NCI-H1092 treated with DMSO at 0.1 percent for 48 hours (cell line): ENCODE measurements at places on chromosomes 11 and 22.
A peak's percentile ranks its signal among the peaks of the same experiment; 100 is the strongest.

DNA sequence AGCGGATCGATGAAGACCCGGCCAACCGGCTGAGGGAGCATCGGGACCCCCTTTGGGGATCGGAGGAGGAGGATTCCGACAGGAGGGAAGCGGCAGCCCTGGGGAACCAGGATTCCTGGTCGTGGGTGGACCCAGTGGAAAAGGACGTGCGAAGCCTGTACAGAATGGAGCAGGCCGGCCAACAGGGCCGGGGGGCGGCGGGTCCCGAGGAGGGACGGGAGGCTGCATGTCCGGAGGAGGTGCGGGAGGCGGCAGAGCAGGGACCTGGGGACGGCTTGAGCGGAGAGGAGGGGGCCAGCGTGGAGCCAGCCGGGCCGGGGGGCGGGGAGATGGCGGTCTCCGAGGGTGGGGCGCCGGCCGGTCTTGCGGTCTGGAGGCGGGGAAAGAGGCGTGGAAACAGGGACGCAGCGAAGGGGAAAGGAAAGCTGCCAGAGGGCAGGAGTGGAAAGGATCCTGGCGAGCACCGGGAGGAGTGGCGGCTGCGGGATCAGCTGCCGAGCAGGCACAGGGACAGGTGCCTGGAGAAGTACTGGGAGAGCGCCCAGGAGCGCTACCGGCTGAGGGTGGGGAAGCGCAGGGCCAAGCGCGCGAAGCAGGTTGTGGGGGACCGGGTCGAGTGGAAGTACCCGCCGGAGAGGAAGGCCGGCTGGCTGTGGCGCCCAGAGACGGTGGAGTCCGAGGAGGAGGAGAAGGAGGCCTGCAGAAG, at the start of gene ANO5:
Gene ANO5, plus strand, starts transcription at position 444 of the 706 bp plus-strand sequence. CDS start 408 bp downstream, outside the sequence.
- DNase-seq, result peak; percentile 74

DNA sequence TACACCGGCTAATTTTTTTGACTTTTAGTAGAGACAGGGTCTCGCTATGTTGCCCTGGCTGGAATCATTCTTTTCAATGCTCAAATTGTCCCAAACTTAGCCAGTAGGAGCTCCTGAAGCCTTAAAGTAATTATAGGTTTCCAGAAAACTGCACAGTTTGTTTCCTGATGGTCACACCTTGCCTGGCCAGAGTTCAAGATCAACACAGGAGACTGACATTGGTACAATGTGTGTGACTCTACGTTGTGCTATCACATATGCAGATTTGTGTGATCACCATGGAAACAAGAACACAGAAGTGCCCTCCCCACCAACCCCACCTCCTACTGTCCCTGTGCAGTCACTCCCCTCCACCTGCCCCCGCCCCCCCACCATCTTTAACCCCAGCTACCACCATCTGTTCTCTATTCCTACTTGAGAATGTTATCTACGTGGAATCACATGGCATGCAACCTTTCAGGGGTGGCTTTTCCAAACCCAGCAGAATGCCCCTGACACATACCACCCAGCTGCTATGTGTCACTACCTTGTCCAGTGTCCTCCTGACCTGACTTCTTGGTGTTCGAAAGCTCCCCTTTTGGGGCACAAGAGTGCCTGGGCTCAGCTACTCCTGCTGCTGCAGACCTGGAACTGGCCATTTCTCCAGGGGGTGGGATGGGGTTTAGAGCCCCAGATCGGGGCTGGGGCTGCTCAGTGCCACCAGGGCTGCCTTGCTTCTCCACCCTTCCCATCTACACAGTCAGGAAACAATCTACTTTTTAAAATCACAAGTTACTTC, 6.1 kb upstream of the NAP1L4 start:
- DNase-seq, result no peak

DNA sequence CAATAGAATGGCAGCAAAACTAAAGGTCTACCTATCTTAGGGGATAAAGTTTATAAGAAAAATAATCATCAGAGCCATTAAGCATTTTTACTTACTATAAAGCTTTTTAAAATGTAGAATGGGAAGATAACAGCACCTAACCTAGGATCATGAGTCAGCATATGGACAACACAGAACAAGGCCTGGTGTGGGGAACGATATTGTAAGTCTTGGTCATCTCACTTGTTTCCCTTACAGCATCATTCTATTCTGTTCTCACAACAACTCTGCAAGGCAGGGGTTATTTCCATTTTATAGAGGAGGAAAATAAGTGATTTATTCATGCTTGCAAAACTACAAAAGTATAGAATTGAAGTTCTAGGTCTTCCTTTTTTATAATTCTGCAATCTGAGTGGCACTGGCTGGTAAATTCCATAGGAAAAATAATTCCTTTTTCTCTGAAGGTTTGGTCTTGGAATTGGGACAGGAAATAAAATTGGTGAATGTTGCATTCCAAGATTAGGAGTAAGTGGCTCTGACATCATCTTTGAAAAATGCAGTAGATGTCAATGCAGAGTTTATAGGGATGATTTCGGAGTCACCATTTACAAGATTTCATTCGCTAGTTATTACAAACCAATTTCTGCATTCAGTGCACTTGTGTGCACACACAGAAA, 423.0 kb downstream of the DYNC2H1 start:
- DNase-seq, result no peak

DNA sequence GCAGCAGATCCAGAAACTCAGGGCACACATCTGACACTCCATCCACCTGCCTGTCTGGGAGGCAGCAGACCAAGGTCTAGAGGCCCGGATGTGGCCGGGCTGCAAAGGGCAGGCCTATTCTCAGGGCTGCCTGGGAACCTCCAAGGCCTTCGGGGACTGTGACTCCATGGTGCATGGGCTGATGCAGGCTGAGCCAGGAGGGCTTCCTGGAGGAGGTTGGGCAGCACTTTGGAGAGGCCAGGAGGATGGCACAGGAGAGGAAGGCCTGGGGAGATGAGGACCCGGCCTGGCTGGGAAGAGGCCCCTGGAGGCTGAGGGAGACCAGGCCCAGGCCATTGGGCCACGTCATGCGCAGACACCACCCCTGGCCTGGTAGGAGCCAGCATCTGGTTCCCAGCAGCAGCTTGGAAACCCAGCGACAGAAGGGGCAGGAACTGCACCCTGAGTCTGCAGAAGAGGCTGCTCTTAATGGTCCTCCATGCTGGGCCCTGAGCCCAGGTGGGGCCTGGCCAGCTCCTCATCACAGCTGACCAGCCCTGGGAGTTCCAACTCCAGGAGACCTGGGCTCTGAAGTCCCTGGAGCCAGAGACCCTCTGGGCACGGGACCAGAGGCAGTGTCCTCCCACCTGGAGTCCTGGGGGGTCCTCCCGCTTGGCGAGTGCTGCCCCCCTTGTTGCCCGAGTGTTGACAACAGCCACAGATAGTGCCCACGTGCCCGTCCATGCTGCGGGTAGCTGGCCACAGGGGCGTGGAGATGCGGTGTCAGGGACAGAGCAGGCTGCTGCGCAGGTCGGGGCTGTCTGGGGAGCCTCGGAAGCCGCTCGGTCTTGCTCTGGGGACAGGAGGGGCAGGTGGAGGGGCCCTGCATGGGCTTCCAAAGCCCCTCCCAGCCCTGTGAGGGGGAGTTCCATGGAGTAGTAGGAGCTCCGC, 5.5 kb downstream of the PHLDA2 start:
- no peak for DNase-seq

DNA sequence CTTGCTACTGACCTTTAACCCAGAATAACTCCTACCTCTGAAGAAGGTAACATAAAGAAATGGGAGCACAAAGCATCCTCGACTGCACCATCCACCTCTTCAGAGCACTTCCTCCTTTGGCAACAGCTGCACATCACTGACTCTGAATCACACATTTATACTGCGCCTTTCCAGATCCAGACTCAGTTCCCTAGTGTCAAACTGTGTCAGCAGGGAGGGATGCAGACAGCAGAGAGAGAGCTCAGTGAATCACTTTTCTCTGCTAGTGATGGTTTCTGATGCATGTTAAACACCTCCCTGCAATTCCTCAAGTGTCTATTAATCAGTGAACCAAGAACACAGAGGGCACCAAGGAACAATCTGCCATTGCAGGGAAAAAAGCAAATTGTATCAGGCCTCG, 118.9 kb downstream of the PLEKHA7 start:
- DNase-seq, result peak; percentile 18

- no peak for DNase-seq
Observed at GRCh38 chr11:126265811-126266210, 2.9 kb downstream of the SRPRA start.

- no peak for DNase-seq
Observed at GRCh38 chr11:130873761-130874160, 42.5 kb downstream of the SNX19 start.

DNA sequence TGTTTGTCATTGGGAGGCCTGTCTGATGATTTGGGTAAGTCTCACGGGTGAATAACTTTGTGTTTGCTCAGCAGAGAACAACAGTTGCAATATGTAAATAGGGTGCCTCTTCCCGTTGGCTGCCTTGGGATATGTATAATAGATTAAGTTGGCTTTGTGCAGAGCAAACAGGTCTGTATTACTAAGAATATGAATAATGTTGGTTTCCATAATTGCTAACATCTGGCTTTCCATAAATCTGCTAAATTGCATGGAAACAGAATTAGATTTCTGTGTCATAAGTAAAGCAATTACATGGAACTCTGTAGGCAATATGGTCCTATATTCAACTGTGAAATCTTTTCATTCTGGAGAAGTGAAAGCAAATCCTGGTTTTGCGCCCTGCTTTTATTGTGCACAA, 636.0 kb upstream of the ANO5 start:
- no peak for DNase-seq

DNA sequence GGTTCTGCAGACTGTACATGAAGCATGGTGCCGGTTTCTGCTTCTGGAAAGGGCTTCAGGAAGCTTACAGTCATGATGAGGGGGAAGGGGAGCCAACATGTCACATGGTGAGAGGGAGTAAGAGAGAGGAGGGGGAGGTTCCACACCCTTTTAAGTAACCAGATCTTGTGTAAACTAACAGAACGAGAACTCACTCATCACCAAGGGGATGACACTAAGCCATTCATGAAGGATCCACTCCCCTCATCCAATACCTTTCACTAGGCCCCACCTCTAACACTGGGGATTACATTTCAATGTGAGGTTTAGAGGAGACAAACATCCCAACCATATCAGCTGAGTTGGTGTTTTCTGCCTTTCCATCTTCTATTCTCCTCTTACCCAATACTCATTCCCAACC, 83.5 kb downstream of the BDNF start:
- no peak for DNase-seq

- DNase-seq, result no peak
Observed at GRCh38 chr22:26554956-26555355, 35.0 kb downstream of the TPST2 start.
